ENCODE measurements at places on chromosomes 13 and 19.

- no peak for DNase-seq
Observed at GRCh38 chr13:63025741-63026140, 1610.1 kb upstream of the PCDH20 start.

GRCh38 chr13:87906411-87906810, 235.2 kb downstream of the SLITRK5 start:
- DNase-seq = no peak

- DNase-seq = no peak
Observed at GRCh38 chr19:14439014-14439413, 5.9 kb downstream of the PKN1 start.

- DNase-seq = no peak
Observed at GRCh38 chr13:52739468-52740071, at the start of gene CNMD. CNMD (minus strand) TSS chr13:52739820; CDS start chr13:52739701, 119 bp downstream.

- DNase-seq = no peak
Observed at GRCh38 chr19:5839065-5840017, at the start of gene FUT6. FUT6 (minus strand) TSS chr19:5839702; CDS start chr19:5832567, 7,135 bp downstream.

DNA sequence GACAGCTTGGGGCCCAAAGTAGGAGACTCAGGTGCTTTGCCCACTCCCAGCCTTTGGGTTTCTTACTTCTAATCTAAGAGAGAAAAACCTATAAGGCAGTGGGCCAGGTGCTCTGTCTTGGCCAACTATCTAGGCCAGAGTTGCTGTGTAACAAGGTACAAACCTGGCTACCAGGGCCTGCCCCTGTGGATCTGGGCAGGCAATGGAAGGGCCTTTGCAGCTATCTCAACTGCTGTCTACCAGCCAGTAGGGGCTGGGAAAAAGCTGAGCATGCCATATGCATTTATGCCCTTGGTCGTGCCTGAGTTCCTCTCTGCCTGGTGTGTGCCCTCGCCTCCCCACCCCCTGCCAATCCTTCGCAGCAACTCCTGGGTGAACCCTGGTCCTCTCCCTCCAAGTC, 16.7 kb upstream of the SERPINE3 start:
- no peak for DNase-seq

DNA sequence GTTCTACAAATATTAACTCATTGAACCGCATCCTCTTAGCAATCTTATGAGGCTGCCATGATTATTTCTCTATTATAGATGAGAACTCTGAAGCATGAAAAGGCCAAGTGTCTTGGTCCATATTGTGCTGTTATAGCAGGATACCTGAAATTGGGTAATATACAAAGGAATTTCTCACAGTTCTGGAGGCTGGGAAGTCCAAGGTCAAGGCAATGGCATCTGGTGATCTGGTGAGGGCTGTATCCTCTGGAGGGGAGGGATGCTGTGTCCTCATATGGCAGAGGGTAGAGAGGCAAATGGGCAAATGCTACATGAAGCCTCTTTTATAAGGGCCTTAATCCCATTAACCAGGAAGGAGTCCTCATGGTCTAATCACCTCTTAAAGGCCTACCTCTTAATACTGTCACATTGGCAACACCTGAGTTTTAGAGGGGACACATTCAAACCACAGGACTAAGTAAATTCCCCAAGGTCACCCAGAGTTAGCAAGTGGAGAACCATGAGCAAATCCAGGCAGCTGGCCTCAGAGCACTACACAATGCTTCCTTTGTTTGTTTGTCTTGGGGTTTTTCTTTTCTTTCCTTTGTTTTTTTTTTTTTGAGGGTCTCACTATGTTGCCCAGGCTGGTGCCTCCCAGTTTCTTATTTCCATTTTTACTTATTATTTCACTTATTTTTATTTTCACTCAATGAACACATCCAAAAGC, 55.9 kb upstream of the LATS2 start:
- no peak for DNase-seq

DNA sequence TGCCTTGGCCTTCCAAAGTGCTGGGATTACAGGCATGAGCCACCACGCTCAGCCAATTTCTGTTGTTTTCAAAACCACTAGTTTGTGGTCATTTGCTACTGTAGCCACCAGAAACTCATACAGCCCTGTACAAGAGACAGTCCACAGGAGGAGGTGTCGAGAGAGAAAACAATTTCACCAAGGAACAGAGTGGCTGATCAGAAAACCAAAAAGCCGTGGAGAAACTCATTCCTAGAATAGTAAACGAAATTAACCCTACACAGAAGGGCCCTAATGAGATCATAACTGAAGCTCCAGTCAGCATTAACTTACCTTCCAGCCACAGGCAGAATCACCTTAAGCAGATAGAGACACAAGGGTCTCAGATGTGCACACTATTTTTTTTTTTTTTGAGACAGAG, 3.8 kb upstream of the CCDC124 start:
- DNase-seq = no peak

DNA sequence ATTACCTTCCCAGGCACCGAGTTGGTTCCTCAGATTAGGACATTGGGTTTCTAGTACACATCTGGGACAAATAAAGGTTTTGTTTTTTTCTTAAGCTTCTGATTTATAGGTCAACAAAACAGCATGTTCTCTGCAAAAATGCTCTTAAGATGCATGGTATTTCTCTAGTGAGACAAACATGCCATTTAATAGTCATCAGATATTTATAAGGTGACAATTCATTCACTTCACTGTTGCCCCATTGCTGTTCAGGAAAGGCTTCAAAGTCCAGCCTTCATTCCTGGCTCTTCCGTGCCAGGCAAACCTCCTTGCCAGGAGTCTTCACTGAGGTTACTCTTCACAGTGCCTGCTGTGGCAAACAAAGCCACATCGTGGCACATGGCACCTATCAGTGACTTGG, 156.3 kb upstream of the FNDC3A start:
- DNase-seq = no peak

DNA sequence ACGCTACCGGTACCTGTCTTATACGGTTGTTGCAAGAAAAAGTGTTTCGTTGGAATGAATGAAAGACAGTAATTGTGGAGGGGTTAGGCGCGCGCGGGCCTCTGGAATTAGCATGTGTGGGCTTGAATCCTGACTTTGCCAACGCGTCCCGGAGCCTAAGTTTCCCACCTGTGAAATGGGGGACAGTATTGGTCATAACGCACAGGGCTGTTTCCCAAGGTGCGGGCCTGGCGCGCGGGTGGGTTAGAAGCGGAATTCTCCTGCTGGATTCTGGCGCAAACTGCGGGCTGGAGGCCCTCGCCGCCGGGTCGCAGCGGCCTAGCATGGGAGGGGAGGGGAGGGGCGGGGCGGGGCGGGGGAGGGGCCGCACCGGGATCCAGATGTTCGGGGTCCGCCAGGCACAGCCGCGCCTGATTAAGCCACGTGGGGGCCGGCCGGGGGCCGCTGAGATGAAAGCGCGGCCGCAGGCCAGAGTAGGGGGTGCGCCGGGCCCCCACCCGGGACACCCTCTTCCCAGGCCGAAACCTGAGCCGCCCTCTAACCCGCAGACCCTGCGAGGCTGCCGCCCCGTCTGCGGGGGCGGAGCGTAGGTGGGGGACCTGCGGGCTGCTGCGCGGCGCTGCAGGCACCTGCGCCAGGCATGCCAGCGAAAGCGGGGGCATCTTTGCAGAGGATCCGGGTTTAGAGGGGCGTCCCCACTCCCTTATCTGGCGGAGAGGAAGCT, 1.2 kb upstream of the TMEM59L start:
- no peak for DNase-seq

DNA sequence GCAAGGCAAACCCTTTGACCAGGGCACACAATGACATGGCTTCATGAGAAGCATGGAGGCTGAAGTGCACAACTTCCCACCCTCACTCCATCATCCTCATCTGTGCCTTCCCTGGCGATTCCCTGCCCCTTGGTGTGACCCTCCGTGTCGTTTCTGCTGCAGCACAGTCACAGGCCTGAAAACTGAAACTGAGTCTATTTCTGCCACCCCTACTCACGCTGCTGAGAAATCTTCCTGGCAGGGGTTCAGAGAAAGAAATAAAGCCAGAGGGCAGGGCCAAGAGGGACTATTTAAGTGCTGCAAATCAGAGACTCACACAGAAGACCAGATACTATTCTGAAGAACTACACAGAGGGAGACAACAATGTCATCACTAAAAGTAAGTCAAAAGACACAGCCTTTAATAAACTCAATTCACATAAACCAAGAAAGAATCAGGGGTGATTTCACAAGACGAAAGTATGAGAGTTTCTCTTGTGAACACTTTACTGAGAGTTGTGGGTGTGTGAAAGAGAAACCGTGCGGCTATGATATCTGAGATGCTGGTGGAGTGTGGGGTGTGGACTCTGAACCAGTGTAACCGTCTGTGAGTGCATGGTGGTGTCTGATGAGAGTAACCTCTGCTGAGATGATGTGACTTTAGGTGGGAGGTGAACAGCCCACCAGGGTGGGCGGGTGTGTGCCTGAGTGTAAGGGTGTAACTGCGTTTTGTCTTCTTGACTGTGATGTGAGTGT, 23.5 kb downstream of the LGALS16 start:
- no peak for DNase-seq

- no peak for DNase-seq
Observed at GRCh38 chr19:18807861-18808331, 16.8 kb upstream of the COMP start.

GRCh38 chr19:38551450-38551813, 66.3 kb downstream of the MAP4K1 start:
- DNase-seq = no peak

GRCh38 chr19:30375553-30376031, 3.4 kb downstream of the ZNF536 start:
- DNase-seq = no peak

DNA sequence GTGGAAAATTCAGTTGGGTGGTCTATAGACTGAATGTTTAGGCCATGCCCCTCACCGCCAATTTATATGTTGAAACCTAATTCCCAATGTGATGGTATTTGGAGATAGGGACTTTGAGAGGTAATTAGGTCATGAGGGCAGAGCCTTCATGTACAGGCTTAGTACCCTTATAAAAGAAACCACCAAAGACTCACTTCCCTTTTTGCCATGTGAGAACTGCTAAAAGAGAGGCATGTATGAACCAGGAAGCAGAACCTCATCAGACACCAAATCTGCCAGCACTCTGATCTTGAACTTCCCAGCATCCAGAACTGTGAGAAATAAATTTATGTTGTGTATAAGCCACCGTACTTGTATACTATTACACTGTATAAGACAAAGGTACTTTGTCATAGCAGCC, 40.6 kb downstream of the UQCRFS1 start:
- DNase-seq = no peak

- no peak for DNase-seq
Observed at GRCh38 chr19:37980419-37981170, 73.6 kb downstream of the SIPA1L3 start.

DNA sequence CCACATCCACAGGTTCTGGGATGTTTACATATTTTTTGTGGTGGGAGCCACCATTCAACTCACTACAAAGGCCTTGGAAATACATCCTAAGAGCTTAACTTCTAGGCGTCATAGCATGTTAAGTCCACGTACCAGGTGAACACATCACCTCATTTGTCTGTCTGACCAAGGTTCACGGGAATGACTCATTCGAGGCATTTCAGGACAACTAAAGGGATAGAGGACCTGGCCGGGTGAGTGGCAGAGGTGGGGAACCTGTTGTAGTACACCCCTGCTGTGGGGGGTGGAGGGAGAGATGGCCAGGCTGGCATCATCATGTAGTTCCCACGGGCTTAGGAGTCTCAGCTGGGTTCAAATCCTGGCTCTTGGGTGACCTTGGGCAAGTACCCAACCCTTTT, 51.5 kb downstream of the BICRA start:
- no peak for DNase-seq

- DNase-seq = no peak
Observed at GRCh38 chr13:88097541-88097940, 426.4 kb downstream of the SLITRK5 start.

- DNase-seq = no peak
Observed at GRCh38 chr13:52677823-52678222, 25.2 kb downstream of the SUGT1 start.

Measured in NCI-H1092 treated with DMSO at 0.1 percent for 48 hours (cell line).